Activated CD8-positive, alpha-beta memory T cell treated with anti-CD3 and anti-CD28 coated beads for 48 hours (primary cell): ENCODE measurements at places on chromosomes 7 and 10.

GRCh38 chr7:141788296-141788695 is 1.7 kb upstream of the TAS2R5 start:
- DNase-seq: no peak

- DNase-seq: no peak
Observed at GRCh38 chr7:12594122-12594897, 23.8 kb downstream of the SCIN start.

DNA sequence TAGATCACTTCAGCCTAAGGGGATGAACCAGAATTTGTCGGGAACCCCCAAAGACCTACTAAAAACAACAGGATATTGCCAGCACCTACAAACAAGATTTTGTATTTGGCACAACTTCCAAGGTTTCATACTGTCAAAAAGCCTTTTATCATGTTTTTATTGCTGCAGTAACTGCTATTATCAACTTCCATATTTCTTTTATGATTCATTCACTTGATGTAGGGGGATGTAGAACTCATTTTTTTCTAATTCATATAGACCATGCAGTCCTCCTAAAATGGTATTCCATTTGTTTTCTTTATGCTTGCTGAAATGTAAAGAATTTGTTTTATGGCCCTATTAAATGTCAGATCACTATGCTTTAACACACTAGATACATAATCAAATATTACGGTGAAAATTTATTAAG is 30.0 kb upstream of the WNT16 start:
- no peak for DNase-seq

- no peak for DNase-seq
Observed at GRCh38 chr10:86944471-86944870, 12.9 kb downstream of the MMRN2 start.

DNA sequence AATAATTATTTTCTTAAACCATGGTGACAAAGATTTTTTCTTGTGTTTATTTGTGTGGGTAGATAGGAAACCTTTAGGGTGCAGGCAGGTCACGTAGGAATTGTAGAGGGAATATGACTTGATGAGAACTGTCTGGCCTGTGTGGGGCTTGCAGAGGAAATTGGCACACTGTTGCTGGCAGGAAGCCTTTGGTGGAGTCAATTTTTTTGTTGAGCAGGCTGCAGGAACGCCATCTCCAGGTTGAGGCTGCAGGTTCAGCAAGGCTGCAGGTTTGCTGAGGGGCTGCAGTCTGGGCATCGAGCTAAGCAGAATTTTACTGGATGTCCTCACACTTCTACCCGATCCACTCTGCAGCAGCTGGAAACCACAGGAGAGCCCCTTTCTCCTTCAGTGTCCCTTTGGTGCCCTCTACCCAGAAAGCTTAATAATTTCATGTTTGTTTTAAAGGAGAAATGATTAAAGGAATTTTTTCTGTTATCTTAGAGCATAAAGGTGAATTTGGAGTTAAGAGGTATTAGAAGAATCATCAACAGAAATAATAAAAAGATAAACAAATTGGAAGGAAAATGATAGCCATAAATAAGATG is 37.0 kb downstream of the TBC1D12 start:
- DNase-seq: no peak

- no peak for DNase-seq
Observed at GRCh38 chr10:418226-418625, 271.2 kb downstream of the DIP2C start.

DNA sequence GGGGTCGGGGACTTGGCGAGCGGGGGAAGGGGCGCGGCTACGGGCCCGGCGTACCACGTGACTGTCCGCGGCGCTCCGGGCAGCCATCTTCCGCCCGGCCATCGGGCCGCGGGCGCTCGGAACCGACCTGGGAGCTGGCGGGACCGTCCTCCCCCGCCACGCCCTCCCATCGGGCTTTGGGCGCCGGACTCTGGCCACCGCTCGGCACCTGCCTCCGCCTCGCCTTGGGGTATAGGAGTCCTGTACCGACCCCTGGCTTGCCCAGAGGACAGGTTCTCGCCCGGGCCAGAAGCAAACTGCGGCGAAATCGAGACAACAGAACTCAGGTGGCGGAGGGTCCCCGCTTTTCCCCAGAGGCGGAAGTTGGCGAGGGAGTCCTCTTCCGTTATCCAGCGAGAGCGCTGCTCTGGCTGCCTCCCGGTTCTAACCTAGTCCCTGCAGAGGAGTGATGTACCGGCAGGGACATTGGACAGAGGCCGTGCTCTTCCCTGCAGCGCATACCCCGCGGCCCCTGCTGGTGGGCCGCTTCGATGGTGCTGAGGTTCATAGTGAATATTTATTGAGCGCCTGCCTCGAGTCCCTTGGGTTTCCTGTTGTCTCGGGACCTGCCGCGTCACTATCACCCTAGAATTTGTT is 1.2 kb upstream of the SGMS1 start:
- DNase-seq: peak; percentile 21

DNA sequence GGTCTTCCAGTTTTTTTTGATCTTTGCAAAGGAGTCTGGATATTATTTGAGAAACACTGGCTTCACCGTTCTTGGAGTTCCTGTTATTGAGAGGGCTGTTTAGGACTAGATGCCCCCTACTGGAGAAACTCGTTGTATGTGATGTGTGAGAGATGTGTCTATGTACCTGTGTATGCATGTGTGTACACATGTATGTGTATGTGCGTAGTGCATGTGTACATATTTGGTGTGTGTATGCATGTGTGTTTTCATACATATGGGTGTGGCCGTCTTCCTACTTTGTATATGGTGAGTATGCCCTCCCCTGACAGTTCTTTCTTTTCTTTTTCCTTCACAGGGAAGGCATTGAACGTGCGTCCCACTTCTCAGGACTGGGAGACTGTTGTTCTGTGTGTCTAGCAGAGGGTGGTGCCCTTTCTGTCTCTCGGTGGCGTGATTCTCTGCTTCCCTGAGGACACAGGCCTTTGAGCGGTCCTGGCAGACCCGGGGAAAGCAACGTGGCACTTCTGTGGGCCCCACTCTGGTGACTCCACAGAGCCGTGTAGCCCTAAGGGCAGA is 3.0 kb upstream of the CALHM3 start:
- DNase-seq: no peak

GRCh38 chr7:5231811-5232484 is 41.9 kb downstream of the WIPI2 start:
- DNase-seq: no peak

DNA sequence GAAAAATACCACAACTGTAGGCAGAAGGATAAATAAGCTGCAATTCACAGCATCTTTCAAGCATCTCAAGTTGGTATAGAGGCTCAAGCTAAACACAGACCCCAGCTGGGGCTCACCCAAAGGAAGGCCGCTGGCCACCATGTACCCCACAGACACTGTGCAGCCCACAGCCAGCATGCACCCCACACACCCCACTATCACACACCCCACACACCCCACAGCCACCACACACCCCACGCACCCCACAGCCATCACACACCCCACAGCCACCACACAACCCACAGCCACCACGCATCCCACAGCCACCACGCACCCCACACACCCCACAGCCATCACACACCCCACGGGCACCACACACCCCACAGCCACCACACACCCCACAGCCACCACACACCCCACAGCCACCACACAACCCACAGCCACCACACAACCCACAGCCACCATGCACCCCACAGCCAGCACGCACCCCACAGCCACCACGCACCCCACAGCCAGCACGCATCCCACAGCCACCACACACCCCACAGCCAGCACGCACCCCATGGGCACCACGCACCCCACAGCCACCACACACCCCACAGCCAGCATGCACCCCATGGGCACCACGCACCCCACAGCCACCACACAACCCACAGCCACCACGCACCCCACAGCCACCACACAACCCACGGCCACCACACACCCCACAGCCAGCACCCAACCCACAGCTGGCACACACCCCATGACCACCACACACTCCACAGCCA is 214.7 kb downstream of the DNAJB6 start:
- DNase-seq: no peak

DNA sequence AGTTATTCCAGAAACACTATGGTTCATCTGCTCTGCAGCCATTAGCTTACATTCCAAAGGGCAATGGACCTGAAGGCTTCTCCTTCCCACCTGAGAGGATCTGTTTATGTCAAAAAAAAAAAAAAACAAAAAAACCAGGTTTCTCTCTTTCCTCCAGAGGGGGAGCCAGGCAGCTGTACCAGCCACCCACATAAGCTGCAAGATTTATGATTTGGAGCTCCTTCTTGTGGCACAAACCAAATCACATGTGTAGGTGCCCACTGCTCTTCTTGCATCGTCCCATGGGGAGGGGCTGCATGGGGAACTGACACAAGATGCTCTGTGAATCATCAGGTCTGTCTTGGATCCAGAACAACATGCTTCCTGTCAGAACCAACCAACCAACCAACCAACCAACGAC is 231.6 kb upstream of the IGFBP3 start:
- no peak for DNase-seq

DNA sequence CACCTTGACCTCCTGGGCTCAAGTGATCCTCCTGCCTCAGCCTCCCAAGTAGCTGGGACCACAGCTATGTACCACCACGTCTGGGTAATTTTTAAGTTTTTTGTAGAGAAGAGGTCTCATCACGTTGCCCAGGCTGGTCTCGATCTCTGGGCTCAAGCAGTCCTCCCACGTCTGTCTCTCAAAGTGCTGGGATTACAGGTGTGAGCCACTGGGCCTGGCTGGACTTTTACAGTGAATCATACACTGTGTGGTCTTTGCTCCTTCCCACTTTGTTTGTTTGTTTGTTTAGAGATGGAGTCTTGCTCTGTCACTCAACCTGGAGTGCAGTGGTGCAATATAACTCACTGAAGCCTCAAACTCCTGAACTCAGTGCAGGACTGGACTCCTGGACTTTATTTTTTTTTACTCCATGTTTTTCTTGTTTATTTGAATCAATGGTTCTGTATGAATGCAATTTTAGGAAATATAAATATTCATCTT is 12.5 kb downstream of the PPIA start:
- DNase-seq: no peak

GRCh38 chr7:139811066-139811465 is 18.0 kb upstream of the TBXAS1 start:
- DNase-seq: no peak

GRCh38 chr7:93374345-93374940 is 142.3 kb downstream of the VPS50 start:
- no peak for DNase-seq

- DNase-seq: no peak
Observed at GRCh38 chr7:92725161-92725925, 111.0 kb downstream of the CDK6 start.

GRCh38 chr10:131700032-131700431 is 200.8 kb upstream of the PPP2R2D start:
- DNase-seq: no peak

GRCh38 chr7:9937944-9938631 is 1035.6 kb upstream of the PHF14 start:
- DNase-seq: no peak

DNA sequence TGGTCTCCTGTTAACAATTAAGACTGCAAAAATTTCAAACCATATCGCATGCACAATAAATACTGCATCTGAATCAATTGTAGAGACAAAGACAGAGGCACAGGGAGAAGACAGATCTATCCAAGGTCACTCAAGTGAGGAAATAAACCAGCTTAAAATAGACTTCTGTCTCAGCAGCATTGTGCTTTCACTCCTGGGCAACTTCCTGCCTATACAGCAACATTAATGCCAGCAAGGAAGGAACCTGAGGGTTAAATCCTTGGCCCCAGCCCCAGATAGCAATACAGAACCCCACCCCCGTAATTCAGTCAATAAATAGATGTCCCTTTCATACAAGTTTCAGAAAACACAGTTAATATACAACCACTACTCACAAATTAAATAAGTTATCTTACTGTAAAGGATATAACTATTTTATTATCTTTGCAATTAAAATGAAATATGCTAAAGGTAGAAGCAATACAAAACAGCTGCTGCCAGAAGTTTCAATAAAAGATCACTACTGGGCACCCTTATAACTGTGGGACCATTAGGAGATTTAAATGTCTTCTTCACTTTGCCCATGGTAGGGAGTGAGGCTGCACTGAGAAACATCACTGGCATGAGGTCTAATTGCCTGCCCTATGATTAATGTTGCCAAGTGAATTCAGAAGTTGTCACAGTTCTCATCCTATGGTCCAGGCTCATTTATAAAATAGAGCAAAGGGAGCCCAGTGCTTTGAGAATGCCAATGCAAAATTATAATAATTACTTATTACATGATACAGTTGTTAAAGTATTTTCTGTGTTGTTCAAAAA is 49.4 kb downstream of the CAV1 start:
- no peak for DNase-seq

GRCh38 chr7:100604976-100605911 is 3.1 kb downstream of the PCOLCE start:
- no peak for DNase-seq

DNA sequence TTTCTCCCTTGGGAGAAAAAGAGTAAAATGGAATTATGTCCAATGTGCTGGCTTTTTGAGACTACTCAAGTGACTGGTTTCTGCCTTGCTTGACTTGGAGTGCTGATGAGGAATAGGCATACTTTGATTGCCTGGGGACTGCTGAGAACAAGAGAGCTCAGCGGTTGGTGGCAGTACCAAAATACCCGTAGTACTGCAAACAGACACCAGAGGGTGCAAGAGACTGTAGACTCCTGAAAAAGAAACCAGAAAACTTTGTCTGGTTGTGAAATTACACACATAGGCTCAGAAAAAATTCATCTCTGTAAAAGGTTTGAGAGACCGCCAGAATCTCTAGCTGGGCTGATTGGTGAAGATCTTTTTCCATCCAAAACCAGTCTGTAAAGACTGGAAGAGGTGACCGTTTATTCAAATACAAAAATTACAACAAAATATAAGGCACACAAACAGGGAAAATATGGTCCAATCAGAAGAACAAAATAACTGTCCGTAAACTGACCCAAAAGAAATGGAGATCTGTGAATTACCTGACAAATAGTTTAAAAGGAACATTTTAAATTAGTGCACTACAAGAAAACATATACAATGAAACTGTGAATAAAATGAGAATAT is 18.5 kb downstream of the BICC1 start:
- DNase-seq: peak; percentile 3

GRCh38 chr7:134767520-134768168 is 11.8 kb upstream of the CALD1 start:
- DNase-seq: no peak

GRCh38 chr10:3995302-3996210 is 210.5 kb upstream of the KLF6 start:
- no peak for DNase-seq

DNA sequence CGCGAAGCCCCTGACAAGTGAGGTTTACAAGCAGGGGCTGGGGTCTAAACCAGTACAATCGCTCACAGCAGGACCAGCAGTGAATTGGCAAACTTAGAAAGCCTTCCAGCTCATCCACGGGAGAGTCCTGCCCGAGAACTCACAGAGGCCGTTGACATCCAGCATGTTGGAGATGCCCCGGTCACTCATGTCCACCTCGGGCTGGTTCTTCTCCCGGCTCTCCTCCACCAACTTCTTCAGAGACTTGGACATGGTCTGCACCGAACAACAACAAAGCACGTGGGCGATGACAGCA is 447 bp downstream of the RSU1 start:
- no peak for DNase-seq

GRCh38 chr10:80461208-80462183 is 7.4 kb downstream of the TSPAN14 start:
- DNase-seq: no peak

- DNase-seq: no peak
Observed at GRCh38 chr7:46830-47140, 145.6 kb upstream of the FAM20C start.
